ENCODE measurements at places on chromosomes 7 and 10.

- DNase-seq = no peak
Observed at GRCh38 chr10:4945766-4946717, 17.2 kb upstream of the AKR1C1 start.

GRCh38 chr7:70416347-70416985 is 715.5 kb upstream of the GALNT17 start:
- DNase-seq = no peak

- DNase-seq = no peak
Observed at GRCh38 chr7:9217204-9217603, 783.8 kb downstream of the NXPH1 start.

GRCh38 chr10:103054621-103055020 is 136.5 kb downstream of the CNNM2 start:
- no peak for DNase-seq

DNA sequence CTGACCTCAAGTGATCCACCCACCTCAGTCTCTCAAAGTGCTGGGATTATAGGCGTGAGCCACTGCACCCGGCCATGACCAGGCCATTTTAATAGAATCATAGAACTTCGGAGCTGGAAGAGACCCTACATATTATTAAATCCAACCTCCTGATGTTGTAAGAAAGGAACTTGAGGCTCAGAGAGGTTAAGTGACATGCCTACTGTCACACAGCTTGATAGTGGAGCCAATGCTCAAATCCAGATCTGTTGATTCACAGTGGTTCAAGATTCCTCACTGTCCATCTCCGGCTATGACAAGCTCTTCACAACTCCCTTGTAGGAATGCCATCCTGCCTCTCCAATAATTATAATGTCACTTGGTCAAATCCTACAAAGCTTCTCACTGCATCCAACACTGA is 65.3 kb downstream of the MYOF start:
- DNase-seq = no peak

GRCh38 chr10:31353574-31353973 is 34.6 kb downstream of the ZEB1 start:
- DNase-seq = peak; percentile 65

DNA sequence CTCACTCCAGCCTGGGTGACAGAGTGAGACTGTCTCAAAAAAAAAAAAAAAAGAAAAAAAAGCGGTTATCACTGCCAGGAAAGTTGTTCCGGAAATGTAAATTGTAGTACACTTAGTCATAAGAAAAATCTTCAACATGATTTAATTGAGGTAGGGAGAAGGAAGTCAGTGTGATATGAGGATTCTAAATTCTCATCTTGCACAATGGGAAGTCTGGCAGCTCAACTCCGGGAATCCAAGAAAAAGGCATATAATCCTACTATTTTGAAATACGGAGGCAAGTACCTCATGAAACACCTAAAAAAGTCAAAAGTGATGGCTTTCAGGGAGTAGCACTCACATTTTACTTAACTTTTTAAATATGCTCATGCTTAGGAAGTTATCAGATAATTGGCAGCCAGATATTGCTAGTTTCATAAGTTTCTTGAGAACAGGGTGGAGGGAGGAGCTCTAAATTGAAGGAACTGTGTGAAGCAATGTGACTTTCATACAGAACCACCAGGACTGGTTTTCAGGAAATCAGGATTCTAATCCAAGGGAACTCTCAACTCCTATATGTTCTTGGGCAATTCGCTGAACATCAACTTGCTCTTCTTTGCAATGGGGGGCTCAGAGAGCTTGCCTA is 2.7 kb upstream of the C7orf25 start:
- peak; percentile 86 for DNase-seq

DNA sequence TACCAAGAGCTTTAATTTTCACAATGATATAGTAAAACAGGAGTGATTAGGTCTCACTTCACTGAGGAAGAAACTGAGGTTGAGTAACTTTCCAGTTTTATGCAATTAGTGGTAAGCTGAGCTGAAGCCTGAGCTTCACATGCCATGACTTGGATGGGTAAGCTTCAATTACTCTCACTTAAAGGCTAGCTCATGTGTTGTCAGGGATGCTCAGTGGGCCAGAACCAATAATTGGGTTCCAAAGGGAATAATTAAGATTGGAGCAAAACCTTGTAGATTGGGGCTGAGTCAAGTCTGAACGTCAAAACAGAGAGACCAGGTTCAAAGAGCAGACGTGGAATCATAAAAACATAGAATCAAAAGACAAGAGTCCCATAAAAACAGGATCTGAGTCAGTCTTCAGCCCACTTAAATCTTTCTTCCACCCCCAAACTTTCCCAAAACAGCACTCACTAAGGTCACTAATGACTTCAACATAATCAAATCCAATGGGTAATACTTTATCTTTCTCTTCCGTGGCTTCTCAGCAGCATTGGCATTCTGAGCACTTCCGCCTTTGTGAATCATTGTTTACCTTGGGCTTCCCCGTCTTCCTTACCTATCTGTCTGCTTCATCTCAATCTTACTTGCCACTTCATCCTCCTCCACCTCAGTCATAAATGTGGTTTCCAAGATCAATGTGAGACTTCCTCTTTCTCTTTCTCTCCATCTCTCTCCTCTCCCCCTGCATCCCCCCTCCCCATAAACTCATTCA is 23.0 kb upstream of the EGFR start:
- peak; percentile 83 for DNase-seq

DNA sequence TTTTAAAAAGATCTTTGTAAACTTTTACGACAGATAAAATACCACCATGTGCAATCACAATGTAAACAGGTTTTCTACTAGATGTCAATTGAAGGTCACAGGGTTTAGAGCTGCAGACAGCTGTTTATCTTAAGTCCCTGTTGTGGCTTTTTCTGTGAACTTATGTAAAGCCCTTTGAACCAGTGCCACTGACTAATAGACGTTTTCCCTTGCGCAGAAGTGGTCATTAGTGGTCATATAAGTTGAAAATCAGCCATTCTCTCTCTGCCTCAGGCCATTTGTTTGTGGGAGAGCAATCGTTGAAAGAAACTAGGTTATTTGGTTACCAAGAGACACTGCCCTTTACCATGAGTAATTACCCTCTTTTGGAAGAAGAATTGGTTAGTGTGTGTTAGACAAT is 23.9 kb downstream of the CACNB2 start:
- no peak for DNase-seq

- DNase-seq = no peak
Observed at GRCh38 chr10:119522747-119523426, 19.6 kb downstream of the RGS10 start.

GRCh38 chr7:20964281-20964918 is 177.7 kb upstream of the SP8 start:
- no peak for DNase-seq

DNA sequence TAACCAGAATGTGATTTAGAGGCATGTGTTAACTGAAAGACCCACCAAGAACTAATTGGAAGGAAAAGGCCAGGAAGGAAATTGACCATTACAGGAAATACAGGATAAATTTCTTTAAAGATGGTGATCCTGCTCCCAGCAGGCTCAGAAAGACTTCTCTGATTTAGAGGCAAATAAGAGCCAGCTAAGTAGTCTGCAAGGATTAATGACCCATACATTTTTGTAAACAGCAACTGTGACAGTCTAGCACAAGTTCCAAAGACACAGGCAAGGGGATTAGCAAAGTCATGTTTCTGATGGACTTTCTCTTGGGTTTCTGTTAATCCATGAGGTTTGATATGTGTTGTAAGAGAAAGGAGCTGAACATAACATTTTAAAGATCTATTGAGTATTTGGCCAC is 425.0 kb downstream of the HTR7 start:
- DNase-seq = no peak

- peak; percentile 55 for DNase-seq
Observed at GRCh38 chr10:18214691-18215563, 74.7 kb downstream of the CACNB2 start.

- DNase-seq = peak; percentile 54
Observed at GRCh38 chr7:157228864-157229422, 90.2 kb downstream of the UBE3C start.

DNA sequence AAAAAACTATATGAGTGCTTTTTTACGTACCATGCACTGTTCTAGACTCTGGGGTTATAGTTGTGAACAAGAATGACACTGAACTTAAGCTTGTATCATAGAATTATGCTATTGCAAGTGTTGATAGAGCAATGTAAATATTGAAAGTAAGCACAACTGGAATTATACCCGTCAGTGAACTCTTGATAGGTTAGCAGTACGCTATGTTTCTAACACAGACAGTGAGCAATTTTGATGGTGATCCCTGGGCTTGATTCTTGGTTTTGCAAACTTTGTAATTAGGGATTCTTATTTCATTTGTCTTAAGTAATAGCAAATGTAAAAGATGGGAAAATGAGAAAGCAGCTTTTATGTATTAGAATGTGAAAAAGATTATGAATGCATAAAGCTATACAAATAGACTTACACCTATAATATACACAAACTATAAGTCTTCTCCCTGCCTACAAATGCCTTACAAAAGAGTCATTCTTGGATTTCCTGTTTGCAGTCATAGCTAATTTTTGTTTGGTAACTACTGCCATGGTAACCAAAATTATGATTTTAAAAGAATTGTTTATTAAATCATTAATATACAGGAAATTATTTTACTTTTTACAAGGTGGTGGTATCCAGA is 6.7 kb downstream of the TES start:
- DNase-seq = peak; percentile 31

- peak; percentile 94 for DNase-seq
Observed at GRCh38 chr10:5876181-5876768, 13.4 kb downstream of the ANKRD16 start.

DNA sequence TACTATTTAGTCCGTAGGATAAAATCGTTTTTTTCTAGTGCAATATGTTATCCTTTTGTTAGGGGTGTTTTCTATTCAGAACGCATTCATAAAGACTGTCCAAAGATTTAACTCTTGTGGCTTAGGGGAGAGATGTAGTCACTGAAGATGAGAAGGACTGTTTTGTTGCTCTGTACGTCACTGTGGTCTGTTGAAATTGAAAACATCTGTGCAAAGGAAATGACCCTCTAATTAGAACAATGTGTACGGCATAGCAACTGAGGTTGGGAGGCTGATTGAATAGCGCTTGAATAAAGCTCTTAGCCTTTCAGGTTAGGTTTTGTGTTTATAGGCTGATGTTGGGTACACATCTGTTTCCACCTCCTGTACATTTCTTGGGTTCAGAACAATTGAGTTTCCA is 453.4 kb upstream of the AKR1E2 start:
- peak; percentile 98 for DNase-seq

- no peak for DNase-seq
Observed at GRCh38 chr7:49778731-49779270, 5.4 kb downstream of the VWC2 start.

Measured in EH (cell line).